Naive thymus-derived CD4-positive, alpha-beta T cell (primary cell): ENCODE measurements at places on chromosomes 13 and 19. TPM values are rescaled to one million over a fixed set of nuclear protein-coding genes. Genes with fewer than 3 reads are reported as not detected.

- H3K4me3 ChIP-seq: no peak overlapping the region
- H3K27ac ChIP-seq: no peak overlapping the region
- no peaks in the 10 kb centered on the region for H3K27me3 ChIP-seq
- DNase-seq: no peak
These were observed 1141.3 kb upstream of the PCDH20 start for GRCh38 chr13:62556978-62557377.

DNA sequence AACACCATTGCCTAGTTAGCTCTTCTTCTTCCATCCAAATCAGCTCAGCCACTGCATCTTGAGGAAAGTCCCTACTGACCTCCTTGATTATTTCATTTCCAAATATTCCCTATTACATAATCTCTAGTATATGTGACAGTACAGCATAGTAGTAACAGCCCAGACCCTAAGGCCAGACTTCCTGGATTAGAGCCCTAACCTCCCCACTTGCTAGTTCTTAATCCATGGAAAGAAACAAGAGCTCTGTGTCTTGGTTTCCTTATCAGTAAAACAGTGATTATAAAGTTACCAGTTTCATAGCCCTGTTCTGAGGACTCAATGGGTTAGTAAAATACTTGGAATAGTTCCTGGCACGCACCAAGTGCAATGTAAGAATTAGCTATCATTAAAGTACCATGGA is 153.0 kb downstream of the RAP2A start:
- no peak overlapping the region for H3K4me3 ChIP-seq
- H3K36me3 ChIP-seq: no peaks in the 10 kb centered on the region
- no peak overlapping the region for H3K27ac ChIP-seq
- H3K4me1 ChIP-seq: no peaks in the 10 kb centered on the region
- no peak for DNase-seq

The CD70 gene
- 1.2 TPM for total RNA-seq

GRCh38 chr13:30394751-30395191 is 27.5 kb upstream of the UBE2L5 start:
- H3K4me1 ChIP-seq: peaks cover 16% of the 10 kb centered on the region
- peak overlapping the region; percentile 78 for H3K27ac ChIP-seq
- no peaks in the 10 kb centered on the region for H3K36me3 ChIP-seq
- DNase-seq: no peak
- no peaks in the 10 kb centered on the region for H3K27me3 ChIP-seq

DNA sequence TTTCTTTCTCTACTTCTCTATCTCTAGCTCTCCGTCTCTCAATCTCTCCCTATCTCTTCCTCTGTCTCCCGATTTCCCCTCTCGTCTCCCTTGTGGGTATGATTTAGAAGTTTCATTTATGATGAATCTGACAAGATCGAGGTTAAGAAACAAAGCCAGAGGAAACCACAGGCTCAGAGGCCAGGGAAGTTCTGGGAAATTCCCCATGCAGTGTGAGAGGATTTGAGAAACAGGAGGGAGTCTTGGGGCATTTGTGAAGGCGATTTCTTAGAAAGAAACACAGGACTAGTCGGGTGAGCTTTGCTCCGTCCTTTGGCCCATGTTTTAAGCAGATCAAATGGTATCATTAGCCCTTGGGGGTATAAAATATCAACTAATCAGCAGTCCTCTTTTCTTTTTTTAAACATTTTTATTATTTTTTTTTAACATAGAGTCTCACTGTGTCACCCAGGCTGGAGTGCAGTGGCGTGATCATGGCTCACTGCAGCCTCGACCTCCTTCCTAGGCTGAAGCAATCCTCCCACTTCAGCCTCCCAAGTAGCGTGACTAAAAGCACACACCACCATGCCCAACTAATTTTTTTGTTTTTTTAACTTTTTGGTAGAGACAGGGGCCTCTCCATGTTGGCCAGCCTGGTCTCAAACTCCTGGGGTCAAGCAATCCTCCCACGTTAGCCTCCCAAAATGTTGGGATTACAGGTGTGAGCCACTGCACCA is 25.8 kb downstream of the TNFSF9 start:
- H3K4me1 ChIP-seq: peaks cover 5% of the 10 kb centered on the region
- no peaks in the 10 kb centered on the region for H3K27me3 ChIP-seq
- no peak for DNase-seq
- H3K27ac ChIP-seq: no peak overlapping the region

DNA sequence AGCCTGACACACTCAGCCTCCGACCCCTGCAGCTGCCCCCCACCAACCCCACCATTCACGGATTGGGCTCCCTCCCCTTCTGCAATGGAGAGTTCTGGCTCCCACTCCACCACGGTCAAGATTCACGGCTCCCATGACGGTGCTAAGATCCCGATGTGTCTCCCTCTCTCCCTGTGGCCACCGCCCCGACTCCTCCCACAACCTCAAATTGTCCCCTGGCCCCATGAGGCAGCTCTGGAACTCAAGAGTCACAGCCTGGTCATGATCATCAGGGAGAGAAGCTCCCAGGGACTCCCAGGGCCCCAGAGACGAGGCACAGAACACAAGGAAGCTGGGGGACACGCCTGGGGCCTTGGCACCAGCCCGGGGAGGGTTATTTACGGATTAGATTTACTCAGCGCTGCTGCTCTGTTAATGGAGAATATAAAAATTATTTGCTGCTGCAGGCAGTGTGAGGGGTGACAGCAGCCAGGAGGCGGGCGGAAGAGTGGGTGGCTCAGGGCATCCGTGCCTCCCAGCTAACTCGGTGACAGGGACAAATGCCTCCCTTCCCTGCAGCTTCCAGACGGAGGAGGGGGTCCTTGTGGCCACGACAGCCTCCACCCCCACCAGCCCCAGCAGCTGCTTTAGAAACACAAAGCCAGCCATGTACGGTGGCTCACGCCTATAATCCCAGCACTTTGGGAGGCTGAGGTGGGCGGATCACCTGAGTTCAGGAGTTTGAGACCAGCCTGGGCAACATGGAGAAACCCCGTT is 184.2 kb downstream of the PTPRS start:
- no peak overlapping the region for H3K4me3 ChIP-seq
- H3K4me1 ChIP-seq: no peaks in the 10 kb centered on the region
- H3K36me3 ChIP-seq: no peaks in the 10 kb centered on the region
- no peak overlapping the region for H3K27ac ChIP-seq
- no peaks in the 10 kb centered on the region for H3K27me3 ChIP-seq

DNA sequence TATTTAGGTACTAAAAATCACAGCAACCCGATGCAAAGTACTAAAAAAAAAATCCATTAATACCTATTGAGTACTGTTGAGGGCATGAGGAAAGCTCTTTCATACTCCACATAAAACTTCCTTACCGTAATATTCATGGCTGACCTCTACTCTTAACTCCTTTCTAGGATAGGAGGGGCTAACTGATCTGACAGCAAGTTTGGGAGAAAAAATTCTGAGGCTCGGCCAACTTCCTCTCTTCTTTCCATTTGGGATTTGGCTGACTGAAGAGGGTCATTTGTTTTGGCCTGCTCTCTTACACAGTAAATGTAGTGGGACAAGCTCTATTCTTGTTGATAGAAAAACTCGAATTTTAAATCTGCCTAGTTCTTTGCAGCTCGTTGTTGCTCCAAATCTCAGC is 9.4 kb upstream of the USPL1 start:
- H3K4me1 ChIP-seq: peaks cover 16% of the 10 kb centered on the region
- H3K4me3 ChIP-seq: no peak overlapping the region
- H3K27ac ChIP-seq: peak overlapping the region; percentile 24
- no peaks in the 10 kb centered on the region for H3K27me3 ChIP-seq

- H3K4me3 ChIP-seq: no peak overlapping the region
- peaks cover 10% of the 10 kb centered on the region for H3K4me1 ChIP-seq
- no peaks in the 10 kb centered on the region for H3K27me3 ChIP-seq
- DNase-seq: no peak
- H3K36me3 ChIP-seq: no peaks in the 10 kb centered on the region
These were observed 144.5 kb upstream of the FNDC3A start for GRCh38 chr13:48831248-48831647.

The SERPINE3 gene
- total RNA-seq: not detected in 2 replicates

The HMG20B gene
- 43.2 and 45.6 TPM in 2 replicates for total RNA-seq

The GPALPP1 gene
- 43.1 TPM for total RNA-seq

The FGF22 gene
- total RNA-seq: 1.8 TPM

DNA sequence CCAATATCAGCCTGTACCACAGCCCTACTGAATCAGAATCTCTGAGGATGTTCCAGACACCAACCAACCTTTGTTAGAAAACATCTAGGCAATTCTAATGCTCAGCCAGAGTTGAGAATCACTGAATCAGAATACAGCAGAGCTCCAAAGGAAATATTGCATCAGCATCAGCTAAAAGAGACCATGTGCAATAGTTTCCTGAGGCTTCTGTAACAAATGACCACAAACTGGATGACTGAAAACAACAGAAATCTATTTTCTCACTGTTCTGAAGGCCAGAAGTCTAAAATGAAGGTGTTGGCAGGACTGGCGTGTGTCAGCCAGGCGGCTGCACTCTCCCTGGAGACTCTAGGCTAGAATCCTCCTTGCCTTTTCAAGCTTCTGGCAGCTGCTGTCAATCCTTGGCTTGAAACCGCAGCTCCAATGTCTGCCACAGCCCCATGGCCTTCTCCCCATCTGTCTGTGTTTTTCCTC is 1.2 kb upstream of the DCT start:
- H3K27ac ChIP-seq: no peak overlapping the region
- H3K27me3 ChIP-seq: no peaks in the 10 kb centered on the region
- H3K4me1 ChIP-seq: no peaks in the 10 kb centered on the region
- no peaks in the 10 kb centered on the region for H3K36me3 ChIP-seq

The MARK4 gene
- total RNA-seq: 22.8 TPM

GRCh38 chr13:83221813-83222241 is 660.4 kb downstream of the SLITRK1 start:
- no peaks in the 10 kb centered on the region for H3K4me1 ChIP-seq
- H3K4me3 ChIP-seq: no peak overlapping the region
- H3K36me3 ChIP-seq: no peaks in the 10 kb centered on the region
- no peak for DNase-seq
- no peaks in the 10 kb centered on the region for H3K27me3 ChIP-seq

- no peaks in the 10 kb centered on the region for H3K4me1 ChIP-seq
- no peak for DNase-seq
- H3K27me3 ChIP-seq: no peaks in the 10 kb centered on the region
- no peaks in the 10 kb centered on the region for H3K36me3 ChIP-seq
These were observed 1585.4 kb downstream of the EFNB2 start for GRCh38 chr13:104949840-104950740.

GRCh38 chr19:38657633-38658222 is 10.3 kb downstream of the ACTN4 start:
- no peak overlapping the region for H3K4me3 ChIP-seq
- peaks cover 36% of the 10 kb centered on the region for H3K4me1 ChIP-seq
- no peak overlapping the region for H3K27ac ChIP-seq

The UHRF1 gene
- total RNA-seq: 0.08 TPM

The SEMA6B gene
- 0.54 TPM for total RNA-seq

GRCh38 chr13:111153977-111154332 is 38.8 kb downstream of the ARHGEF7 start:
- H3K36me3 ChIP-seq: no peaks in the 10 kb centered on the region
- peak overlapping the region; percentile 73 for H3K4me3 ChIP-seq
- peaks cover 14% of the 10 kb centered on the region for H3K4me1 ChIP-seq

- H3K36me3 ChIP-seq: no peaks in the 10 kb centered on the region
- H3K27me3 ChIP-seq: peaks cover 15% of the 10 kb centered on the region
- H3K4me3 ChIP-seq: no peak within 1 kb of the TSS
- no peak within 1 kb of the TSS for H3K27ac ChIP-seq
- H3K4me1 ChIP-seq: peaks cover 11% of the 10 kb centered on the region
These were observed at the start of gene TTYH1 for GRCh38 chr19:54415208-54415900. TSS of gene TTYH1 (plus strand) at chr19:54415464. CDS start at chr19:54415553, 89 bp downstream.

The UNC13A gene
- 0.05 TPM in 1 of 2 replicates, not detected in the other for total RNA-seq

DNA sequence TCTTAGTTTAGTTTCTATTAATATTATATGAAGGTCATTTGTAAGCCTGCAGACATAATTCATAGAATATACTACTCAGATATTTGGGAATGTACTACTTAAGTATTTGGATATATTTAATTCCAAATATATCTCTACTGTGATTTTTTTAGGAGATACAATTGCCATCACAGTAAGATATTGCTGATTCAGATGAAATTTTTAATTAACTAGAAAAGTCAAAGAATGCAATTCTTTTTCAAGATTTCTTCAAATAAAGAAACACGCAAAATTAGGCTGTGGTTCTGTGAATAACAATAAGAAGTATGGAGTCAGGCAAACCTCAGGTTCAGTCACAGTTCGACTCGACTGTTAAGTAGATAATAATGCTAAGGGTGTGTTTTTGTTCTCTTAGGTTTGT is 550.4 kb upstream of the GPC6 start:
- H3K27me3 ChIP-seq: no peaks in the 10 kb centered on the region
- H3K4me3 ChIP-seq: no peak overlapping the region
- no peaks in the 10 kb centered on the region for H3K36me3 ChIP-seq
- H3K27ac ChIP-seq: no peak overlapping the region
- no peaks in the 10 kb centered on the region for H3K4me1 ChIP-seq
- no peak for DNase-seq

The SMIM44 gene
- not detected for total RNA-seq

The SYT3 gene
- total RNA-seq: not detected

DNA sequence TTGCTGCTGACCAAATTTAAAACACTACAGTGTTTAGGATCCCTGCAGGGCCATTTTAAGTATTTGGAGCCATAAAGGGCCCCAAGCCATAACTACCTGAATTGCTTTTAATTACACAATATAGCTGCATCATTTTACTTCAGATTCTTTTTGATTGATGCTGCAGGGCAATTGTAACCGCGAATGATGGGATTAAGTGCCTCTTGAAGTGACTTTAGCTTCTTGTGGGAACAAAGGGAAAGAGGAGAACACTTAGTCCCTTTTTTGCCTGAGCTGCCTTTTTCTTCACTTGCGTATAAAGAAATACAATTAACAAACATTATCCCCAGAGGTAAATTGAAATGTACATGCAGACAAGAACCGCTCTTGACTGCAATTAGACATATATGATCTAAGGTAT is 228.5 kb downstream of the ZIC5 start:
- no peaks in the 10 kb centered on the region for H3K36me3 ChIP-seq
- DNase-seq: no peak
- no peak overlapping the region for H3K4me3 ChIP-seq
- H3K27ac ChIP-seq: no peak overlapping the region
- H3K27me3 ChIP-seq: no peaks in the 10 kb centered on the region
- no peaks in the 10 kb centered on the region for H3K4me1 ChIP-seq

GRCh38 chr13:36130552-36131221 is 495 bp downstream of the DCLK1 start:
- no peak for DNase-seq
- no peaks in the 10 kb centered on the region for H3K27me3 ChIP-seq
- H3K4me1 ChIP-seq: no peaks in the 10 kb centered on the region
- H3K4me3 ChIP-seq: no peak overlapping the region
- H3K27ac ChIP-seq: no peak overlapping the region

GRCh38 chr19:37594982-37595382 is 306 bp downstream of the ZNF540 start:
- no peaks in the 10 kb centered on the region for H3K27me3 ChIP-seq
- H3K4me1 ChIP-seq: peaks cover 7% of the 10 kb centered on the region
- peak overlapping the region; percentile 93 for H3K27ac ChIP-seq

The FCER2 gene
- 3.8 TPM for total RNA-seq

The SHC2 gene
- 2.3 TPM for total RNA-seq

The ZNF714 gene
- 7.4 TPM for total RNA-seq

- no peak overlapping the region for H3K4me3 ChIP-seq
- H3K27ac ChIP-seq: no peak overlapping the region
- no peaks in the 10 kb centered on the region for H3K4me1 ChIP-seq
- H3K36me3 ChIP-seq: no peaks in the 10 kb centered on the region
These were observed 369.2 kb downstream of the GPC5 start for GRCh38 chr13:91767651-91768050.

GRCh38 chr13:111295886-111296285 is 24.6 kb upstream of the TEX29 start:
- no peak overlapping the region for H3K27ac ChIP-seq
- DNase-seq: no peak
- H3K27me3 ChIP-seq: no peaks in the 10 kb centered on the region
- H3K4me3 ChIP-seq: no peak overlapping the region
- H3K36me3 ChIP-seq: peaks cover 43% of the 10 kb centered on the region
